Fibroblast of skin of back (primary cell): ENCODE measurements at places on chromosomes 3 and 15.
A peak's percentile ranks its signal among the peaks of the same experiment; 100 is the strongest.

DNA sequence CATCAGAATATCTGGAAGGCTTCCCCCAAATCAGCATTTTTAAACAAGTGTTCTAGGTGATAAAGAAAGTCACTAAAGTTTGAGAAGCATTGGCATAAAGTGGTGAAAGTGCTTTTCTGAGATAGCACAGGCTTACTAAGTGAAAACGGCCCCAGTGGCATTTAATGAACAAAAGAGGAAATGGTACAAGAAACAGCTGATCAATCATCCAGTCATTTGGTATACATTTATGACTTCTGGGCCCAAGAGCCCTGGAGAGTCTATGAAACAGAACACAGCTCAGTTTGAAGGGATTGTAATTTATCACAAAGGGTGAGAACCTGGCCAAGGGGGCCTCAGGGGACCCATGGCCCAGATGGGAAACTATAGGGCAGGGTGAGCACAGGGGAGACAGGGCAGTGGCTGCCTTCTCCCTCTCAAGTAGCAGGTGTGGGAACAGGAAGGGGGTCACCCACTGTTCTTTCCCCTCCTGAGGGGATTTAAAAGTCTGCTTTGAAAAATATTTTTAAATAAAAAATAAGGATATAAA lies 265.5 kb upstream of the ROPN1 start:
- no peak for DNase-seq

GRCh38 chr15:50358845-50359244 lies 3.8 kb upstream of the GABPB1 start:
- peak; percentile 51 for DNase-seq

GRCh38 chr3:158105119-158105709 lies 1.0 kb downstream of the SHOX2 start:
- DNase-seq: peak; percentile 68

- peak; percentile 91 for DNase-seq
Measured at GRCh38 chr15:47750030-47750739, 32.9 kb downstream of the SEMA6D start.

GRCh38 chr3:124620600-124621063 lies 109.6 kb upstream of the UMPS start:
- peak; percentile 50 for DNase-seq

DNA sequence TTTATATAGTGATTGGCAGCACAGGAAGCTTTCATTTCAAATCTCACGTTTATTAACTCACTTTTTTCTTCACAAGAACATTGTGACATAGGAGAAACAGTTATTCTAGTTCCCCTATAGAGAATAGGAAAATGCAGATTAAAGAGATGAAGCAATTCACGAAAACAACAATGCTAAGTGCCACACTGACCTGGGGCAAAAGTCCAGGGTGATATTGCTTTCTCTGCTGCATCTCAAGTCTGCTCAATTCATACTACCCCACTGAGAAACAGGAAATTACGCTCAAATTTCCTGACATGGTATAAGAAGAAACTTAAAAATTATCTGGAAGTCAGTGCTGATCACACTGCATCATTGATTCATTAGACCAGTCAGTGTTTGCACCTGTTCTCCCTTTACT lies 66.7 kb upstream of the SEMA6D start:
- no peak for DNase-seq

GRCh38 chr3:50297896-50298725 lies 1.1 kb downstream of the HYAL3 start:
- DNase-seq: no peak

DNA sequence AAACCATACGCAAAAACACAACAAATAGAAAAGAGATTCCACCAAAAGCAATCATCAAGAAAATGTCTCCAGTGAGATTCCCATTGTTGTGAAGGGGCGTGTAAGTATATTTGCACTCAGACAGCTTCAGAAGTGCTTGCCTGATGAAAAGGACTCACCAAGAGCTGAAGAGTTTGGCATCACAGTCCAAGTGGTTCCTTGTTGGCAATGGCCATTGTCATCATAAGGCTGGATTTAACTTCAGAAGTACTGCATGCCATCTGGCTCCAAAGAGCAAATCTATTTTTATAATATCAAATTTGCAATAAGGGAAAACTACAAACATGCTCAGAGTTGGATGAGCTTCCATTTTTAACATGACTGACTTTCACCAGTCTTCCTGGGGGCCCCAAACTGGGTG lies 505.3 kb upstream of the NR2F2 start:
- no peak for DNase-seq

- no peak for DNase-seq
Measured at GRCh38 chr15:56192659-56193442, 50.8 kb downstream of the RFX7 start.

GRCh38 chr3:20401253-20401652 lies 215.2 kb upstream of the SGO1 start:
- DNase-seq: no peak

DNA sequence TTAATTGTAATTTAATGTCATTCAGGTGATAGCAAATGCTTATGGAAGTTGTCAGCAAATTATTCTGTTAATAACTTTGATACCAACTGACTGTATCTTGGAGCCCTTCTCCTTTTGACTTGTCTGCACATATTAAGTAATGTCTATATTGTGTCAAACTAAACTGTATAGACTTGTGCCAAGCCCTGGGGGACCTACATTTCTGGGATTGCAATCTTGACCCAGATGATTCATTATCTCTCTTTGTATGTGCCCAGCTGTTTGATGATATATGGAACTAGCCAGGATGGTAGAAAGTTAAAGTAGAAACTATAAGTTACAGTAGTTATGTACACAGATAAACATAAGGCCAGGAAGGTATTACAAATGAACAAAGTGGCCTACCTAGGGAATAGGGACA lies 402.8 kb upstream of the RARB start:
- DNase-seq: peak; percentile 67

GRCh38 chr3:159169828-159170227 lies 368.0 kb downstream of the MFSD1 start:
- DNase-seq: peak; percentile 49

DNA sequence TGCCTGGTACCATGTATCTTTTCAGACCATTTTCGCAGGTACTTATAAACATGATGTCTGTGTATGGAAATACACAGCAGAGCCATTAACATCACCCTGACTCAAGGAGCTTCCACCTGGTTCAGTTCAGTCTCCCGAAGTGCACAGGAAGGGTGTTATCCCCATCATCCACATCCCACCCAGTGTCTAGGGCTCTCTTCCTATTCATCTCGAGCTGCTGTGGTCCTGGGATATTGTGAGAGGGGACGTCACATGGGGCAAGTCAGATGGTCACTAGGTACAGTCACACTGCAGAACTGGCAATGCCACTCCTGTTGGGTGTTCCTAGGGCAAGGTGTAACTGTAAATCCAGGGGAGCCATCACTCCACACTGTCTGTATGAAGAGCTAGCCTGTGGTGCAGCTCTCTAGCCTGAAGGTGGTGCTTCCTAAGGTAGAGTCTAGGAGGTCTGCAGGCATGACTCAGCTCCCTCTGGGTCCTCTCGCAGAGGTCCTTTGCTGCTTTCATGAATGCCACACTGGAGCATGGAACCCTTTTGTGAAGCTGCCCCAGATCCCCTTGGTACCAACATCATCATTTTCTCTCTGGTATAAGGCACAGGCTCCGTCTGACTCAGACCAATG lies 13.9 kb downstream of the ISLR2 start:
- no peak for DNase-seq

- peak; percentile 91 for DNase-seq
Measured at GRCh38 chr3:115518100-115518852, 105.0 kb upstream of the GAP43 start.

DNA sequence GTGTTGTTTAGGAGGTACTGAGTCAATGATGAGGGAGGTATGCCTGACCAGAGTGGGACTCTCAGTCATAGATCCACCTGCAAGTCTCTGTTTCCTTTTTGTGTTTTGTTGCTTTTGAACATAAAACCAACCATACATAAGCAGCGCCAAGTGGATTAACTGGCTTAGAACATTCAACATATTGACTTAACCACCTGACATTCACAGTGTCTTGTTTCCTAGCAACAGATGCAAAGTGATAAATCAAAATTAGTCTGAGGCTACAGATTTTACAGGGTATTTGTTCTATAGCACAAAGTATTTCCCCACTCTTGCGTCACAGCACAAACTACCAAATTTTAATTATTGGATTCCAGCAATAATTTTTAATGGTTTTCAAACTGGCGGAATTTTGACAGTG lies 283.8 kb downstream of the BBX start:
- DNase-seq: no peak

DNA sequence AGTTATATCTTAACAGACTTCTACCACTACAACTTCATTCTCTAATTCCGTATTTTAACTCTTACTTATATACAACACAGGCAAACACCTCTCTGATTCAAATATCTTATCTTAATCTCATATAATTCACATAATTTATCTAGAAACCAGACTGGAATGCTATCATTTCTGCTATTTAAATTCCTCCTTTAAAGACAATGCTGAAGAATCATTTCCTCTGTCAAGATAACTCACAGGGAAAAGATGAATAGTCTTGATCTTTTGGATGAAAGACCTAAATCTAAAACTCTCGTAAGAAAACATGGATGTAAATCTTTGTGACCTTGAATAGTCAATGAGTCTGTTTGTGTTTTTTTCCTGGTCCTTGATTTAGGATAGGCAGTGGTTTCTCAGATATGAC lies 135.3 kb upstream of the PLXND1 start:
- no peak for DNase-seq

DNA sequence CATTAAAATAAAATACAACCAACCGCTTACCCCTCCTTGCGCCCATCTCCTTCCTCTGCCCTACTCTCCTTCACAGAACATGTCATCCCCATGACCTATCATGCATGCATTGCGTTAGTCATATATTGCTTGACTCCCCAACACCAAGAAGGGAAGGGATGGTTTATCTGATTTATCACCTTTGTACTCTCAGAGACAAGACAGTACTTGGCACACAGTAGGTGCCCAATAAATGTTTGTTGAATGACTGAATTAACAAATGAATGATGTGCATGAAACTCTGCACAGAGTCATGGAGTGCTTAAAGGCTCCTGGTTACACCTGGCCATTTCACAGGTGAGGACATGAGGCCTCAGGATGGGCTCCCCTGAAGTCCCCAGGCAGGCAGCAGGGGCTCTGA lies 59.7 kb downstream of the IQSEC1 start:
- no peak for DNase-seq

- no peak for DNase-seq
Measured at GRCh38 chr15:76062286-76062685, 2.5 kb downstream of the TMEM266 start.

- DNase-seq: no peak
Measured at GRCh38 chr15:66238318-66238717, 15.2 kb downstream of the MEGF11 start.

DNA sequence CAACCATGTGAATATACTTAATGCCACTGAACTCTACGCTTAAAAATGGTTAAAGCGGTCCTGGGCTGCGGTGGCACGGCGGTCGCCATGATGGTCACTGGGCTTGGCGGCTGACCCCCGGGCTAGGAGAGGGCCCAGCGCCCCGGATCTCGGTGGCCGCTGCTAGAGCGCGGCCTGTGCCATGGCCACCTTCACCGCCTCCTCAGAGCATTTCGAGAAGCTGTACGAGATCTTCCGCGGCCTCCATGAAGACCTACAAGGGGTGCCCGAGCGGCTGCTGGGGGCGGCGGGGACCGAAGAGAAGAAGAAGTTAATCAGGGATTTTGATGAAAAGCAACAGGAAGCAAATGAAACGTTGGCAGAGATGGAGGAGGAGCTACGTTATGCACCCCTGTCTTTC lies 35.6 kb upstream of the TBC1D23 start:
- no peak for DNase-seq

GRCh38 chr15:31396881-31397560 lies 70.4 kb downstream of the KLF13 start:
- peak; percentile 63 for DNase-seq

- DNase-seq: no peak
Measured at GRCh38 chr3:36776436-36776835, 12.1 kb upstream of the DCLK3 start.

DNA sequence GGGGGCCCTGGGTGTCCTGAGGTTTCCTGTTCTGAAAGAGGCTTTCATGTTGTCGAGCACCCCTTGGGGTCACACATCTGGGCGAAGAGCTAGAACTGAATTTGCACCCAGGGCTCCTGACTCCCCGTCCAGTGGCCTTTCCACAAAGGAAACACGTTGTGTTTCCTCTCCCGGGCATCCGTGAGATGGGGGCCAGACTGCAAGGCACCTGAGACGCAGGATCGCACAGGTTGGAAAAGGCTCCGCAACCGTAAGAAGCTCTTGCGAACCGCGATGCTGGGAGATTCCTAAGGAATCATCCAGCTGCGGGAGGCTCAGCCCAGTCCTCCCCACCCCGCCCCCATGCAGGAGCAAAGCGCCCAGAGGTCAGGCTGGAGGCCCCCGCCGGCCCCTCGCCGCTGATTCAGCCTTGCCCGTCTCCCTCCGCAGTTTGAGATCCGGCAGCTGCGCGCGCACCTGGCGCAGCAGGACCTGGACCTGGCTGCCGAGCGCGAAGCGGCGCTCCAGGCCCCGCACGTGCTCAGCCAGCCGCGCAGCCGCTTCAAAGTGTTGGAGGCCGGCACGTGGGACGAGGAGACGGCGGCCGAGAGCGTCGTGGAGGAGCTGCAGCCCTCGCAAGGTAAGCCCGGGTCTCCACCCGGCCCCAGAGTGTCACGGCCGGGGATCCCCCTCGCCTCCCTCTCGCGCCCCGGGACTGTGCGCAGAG lies 119.6 kb downstream of the ETFA start:
- DNase-seq: no peak

GRCh38 chr3:57934373-57934772 lies 73.8 kb upstream of the FLNB start:
- no peak for DNase-seq

DNA sequence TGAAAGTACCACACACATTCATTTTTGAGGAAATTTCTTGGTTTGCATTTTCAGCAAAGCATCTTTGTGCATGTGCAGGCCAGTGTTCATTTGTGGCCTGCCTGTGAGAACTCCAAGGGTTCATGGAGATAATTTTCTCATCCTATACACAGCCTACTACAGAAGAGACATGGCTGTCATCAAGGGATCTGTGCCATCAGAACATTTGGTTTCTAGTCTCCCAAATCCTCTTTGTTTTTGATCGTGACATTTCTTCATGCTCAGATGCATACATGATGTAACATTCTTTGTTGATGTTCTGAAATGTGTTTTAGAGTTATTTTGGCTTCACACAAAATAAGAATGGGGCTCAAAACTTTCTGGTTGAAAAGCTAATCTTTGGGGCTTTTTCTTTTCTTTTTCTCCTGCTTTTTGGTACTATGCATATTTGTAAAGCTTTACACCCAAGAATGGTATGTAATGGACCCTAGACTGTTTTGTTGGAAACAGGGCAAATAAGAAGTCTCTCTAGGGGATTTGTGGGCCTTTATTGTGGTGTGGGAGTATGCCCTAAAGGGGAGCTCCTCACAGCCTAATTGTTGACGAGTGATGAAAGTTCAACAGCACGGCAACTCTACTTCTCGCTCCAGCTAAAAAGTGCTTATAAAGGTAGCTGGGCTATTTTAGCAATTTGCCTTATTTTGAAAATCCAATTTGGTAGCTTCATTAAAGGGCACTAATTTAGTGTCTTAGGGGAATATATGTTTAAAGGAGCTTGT lies 3.2 kb upstream of the ARPP21 start:
- DNase-seq: no peak
